Stimulated activated CD4-positive, alpha-beta T cell treated with anti-CD3 and anti-CD28 coated beads, Interleukin-4, amount 100 ng/mL, for 4 hours (primary cell): ENCODE measurements at places on chromosomes 1 and 21.
A peak's percentile ranks its signal among the peaks of the same experiment; 100 is the strongest.

GRCh38 chr21:30839304-30839703 is 9.7 kb upstream of the KRTAP7-1 start:
- DNase-seq: peak; percentile 25

DNA sequence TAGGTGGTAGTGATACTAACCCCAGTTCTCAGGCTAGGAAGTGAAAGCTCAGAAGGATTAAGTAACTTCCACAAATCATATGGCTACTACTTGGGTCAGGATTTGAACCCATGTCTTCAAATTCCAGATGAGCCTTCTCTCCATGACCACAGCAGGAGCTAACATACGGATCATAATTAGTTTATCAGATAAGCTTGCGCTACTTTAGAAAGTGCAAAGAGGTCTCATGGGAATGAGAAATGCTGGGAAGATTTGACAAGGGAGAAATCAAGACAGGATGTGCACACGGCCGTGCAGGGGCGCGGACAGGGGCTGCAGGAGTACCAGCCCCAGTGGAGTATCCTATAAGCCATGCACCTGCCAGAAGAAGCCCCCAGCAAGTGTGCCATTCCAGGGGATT is 5.2 kb downstream of the PLEKHA6 start:
- no peak for DNase-seq

DNA sequence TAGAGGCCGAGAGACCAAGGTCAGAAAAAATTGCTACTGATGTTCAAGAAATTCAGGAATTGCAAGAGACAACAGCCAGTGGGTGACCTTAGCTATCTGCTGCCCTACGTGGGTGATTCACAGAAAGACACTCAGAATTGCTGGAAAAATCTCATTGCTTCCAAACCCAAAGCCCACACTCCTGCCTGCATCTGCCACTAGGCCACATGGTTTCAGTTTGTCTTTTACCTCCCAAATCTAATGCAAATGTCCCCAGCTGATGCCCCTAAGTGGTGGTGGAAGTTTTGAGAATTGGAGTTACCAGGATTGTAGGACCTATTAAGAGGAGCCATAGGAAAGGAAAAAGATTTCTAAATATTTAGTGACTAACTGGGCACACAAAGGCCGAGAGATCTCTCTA is 341.5 kb upstream of the CHRM3 start:
- DNase-seq: no peak

DNA sequence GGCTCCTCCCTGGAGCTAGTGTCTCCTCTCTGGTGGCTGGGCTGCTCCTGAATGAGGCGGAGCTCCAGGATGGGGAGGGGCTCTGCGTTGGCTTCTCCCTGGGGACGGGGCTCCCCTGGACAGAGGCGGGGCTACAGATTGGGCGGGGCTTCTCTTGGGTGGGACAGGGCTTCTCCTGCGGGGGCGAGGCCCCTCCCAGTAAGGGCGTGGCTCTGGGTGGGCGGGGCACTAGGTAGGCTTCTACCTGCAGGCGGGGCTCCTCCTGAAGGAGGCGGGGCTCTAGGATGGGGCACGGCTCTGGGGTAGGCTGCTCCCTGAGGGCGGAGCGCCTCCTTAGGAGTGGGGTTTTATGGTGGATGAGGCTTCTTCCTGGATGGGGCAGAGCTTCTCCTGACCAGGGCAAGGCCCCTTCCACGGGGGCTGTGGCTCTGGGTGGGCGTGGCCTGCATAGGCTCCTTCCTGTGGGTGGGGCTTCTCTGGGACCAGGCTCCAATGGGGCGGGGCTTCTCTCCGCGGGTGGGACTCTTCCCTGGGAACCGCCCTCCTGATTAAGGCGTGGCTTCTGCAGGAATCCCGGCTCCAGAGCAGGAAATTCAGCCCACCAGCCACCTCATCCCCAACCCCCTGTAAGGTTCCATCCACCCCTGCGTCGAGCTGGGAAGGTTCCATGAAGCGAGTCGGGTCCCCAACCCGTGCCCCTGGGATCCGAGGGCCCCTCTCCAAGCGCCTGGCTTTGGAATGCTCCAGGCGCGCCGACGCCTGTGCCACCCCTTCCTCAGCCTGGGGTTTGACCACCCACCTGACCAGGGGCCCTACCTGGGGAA is 22.7 kb upstream of the ARF1 start:
- DNase-seq: peak; percentile 68

- peak; percentile 22 for DNase-seq
Measured at GRCh38 chr1:227946624-227947385, 927 bp downstream of the WNT9A start.

- DNase-seq: no peak
Measured at GRCh38 chr1:72227667-72228066, 54.7 kb downstream of the NEGR1 start.

GRCh38 chr21:28590026-28590425 is 402.7 kb downstream of the LTN1 start:
- no peak for DNase-seq

DNA sequence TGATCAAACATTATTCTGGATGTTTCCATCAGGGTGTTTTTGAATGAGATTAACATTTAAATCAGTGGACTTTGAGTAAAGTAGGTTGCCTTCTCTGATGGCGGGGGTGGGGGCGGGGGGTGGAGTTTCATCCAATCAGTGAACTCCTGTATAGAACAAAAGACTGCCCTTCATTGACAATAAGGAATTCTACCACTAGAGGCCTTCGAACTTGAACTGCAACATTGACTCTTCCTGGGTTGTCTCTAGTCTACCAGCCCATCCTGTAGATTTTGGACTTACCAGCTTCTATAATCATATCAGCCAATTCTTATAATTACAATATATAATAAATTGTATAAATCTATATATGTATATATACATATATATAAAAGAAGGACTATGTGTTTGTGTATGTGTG is 520.4 kb upstream of the CXADR start:
- no peak for DNase-seq

DNA sequence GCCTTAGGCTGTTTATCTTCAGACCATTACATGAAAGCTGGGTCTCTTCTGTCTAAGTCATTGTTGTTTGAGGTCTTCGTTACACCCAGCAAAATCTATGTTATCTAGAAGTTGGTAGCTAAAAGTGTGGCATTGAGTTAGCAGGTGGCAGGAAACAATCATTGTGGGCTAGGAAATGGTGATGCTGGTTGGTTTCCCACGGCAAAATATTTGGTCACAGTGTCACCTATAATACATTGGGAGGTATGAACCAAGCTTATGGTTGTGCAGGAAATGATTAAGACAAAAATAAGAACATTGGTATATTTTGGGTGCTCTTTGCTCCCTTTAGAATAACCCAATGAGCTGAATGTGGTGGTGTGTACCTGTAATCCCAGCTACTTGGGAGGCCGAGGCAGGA is 169.7 kb downstream of the TRIM33 start:
- DNase-seq: no peak

GRCh38 chr1:91555821-91556531 is 55.3 kb downstream of the CDC7 start:
- peak; percentile 71 for DNase-seq

DNA sequence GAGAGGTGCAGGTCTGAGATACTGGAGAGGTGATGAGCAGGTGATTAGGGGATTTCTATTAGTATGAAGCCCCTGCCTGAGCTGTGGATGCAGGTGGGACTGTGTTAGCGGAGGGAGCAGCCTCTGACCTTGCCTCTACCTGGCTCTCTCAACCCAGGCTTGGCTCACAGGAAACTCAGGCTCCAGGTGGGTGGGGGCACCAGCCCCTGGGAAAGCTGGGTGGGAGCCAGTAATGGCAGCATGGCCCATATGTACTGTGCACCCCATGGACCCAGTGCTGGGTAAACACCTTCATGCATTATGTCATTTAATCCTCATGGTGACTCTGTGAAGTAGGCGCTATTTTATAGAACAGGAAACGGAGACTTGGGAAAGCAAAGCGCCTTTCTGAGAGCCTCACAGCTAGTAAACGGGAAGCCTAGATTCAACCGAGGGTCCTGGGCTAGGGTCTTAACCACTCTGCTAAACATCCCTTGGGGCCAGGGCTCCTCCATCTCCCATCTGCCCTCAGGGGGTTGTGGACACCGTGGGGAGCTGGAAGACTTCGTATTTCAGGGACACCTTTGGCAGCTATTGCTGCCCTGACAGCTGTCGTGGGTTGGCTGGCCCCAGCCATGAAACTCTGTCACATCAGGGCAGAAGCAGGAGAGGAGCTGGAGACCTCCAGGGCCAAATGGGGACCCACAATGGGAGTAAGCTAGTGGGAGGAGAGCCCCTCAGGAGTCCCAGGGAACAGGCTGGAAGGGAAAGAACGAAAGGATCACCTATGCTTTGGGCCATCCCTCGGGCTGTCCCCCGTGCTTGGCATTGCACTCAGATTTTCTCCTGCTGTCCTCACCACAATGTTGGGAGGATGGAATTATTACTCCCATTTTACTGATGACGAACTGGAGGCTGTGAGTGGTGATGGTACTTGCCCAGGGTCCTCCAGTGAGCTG is 59.6 kb upstream of the CSF3R start:
- no peak for DNase-seq

DNA sequence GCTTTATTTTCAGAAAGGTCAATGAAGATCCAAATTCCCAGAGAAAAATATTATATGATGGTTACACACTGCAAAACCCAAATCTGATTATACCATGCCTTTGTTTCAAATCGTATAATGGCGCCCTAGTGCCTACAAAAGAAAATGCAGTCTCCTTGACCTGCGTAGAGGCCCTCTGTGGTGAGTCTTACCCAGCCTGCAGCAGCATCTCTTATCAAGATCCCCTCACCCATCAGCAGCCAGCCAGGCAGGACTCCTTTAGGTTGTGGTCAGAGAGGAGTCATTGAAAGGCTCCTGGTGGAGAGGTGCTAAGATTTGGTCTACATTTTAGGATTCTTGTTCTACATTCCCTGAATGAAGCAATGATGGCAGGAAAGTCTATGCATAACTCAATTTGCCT is 23.7 kb upstream of the DAB1 start:
- no peak for DNase-seq

- peak; percentile 30 for DNase-seq
Measured at GRCh38 chr21:25639551-25640201, 618 bp downstream of the JAM2 start.
